ENCODE measurements at places on chromosomes 6 and 20. TPM values are rescaled to one million over a fixed set of nuclear protein-coding genes. Genes with fewer than 3 reads are reported as not detected.

Gene TNFRSF21
- 52.7 TPM for total RNA-seq

Gene STMND1
- not detected for total RNA-seq

- DNase-seq, result no peak
Observed at GRCh38 chr20:24350923-24351368, 118.5 kb upstream of the SYNDIG1 start.

GRCh38 chr20:3043322-3043721 is at the start of gene GNRH2:
TSS of gene GNRH2 (plus strand) at chr20:3043622. CDS start at chr20:3044415, 793 bp downstream.
- DNase-seq, result no peak

- DNase-seq, result no peak
Observed at GRCh38 chr6:25242567-25242966, 36.6 kb upstream of the CARMIL1 start.

- no peak for DNase-seq
Observed at GRCh38 chr6:31899882-31900722, 1.8 kb downstream of the ZBTB12 start.

- DNase-seq, result no peak
Observed at GRCh38 chr6:42505385-42505718, 53.6 kb upstream of the TRERF1 start.

Gene NNAT
- 59.8 TPM for total RNA-seq

GRCh38 chr6:110446405-110446804 is 30.0 kb downstream of the SLC22A16 start:
- DNase-seq, result no peak

- no peak for DNase-seq
Observed at GRCh38 chr6:111382476-111383294, 100.3 kb downstream of the REV3L start.

DNA sequence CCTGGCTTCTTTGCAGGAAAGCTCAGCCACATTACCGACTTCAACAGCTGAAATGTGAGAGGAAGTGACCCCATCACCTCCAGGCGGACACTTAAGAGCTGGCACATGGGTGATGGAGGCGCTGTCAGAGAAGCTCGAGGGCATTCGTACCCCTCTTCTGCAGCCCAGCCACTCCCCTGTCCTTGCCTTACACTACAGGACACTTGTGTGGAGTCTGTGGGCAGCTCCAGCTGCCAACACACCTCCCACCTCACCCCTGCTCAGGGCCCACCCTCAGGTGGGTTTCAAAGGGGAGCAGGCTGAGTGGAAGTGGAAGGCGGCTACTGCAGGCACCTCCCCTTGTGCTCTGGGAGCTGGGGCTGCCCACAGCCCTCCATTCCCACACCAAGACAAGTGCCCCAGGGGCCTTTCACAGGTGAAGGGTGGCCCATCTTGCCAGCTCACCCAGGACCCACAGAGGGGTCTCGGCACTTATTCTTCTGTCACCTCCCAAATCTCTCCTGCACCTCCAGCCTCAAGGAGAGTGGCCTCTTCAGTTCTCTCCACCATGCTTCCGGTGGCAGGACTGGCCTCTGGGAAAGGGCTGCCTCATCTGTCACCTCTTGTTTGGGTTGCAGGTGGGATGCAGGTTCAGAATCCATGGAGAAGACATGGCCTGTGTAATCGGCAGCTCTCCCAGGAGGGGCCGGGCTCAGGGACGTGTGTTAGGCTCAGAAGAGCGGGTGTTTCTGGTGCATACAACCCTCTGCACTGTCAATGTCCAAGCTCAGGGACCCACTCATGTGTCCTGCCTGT is 49.8 kb downstream of the IRF4 start:
- no peak for DNase-seq

Gene LINC00237
- 0.78 TPM for total RNA-seq

Gene CCR6
- not detected for total RNA-seq

All from WTC11 (cell line).